Ammon's horn (tissue), 1 donor: ENCODE measurements at places on chromosomes 1 and 21.

DNA sequence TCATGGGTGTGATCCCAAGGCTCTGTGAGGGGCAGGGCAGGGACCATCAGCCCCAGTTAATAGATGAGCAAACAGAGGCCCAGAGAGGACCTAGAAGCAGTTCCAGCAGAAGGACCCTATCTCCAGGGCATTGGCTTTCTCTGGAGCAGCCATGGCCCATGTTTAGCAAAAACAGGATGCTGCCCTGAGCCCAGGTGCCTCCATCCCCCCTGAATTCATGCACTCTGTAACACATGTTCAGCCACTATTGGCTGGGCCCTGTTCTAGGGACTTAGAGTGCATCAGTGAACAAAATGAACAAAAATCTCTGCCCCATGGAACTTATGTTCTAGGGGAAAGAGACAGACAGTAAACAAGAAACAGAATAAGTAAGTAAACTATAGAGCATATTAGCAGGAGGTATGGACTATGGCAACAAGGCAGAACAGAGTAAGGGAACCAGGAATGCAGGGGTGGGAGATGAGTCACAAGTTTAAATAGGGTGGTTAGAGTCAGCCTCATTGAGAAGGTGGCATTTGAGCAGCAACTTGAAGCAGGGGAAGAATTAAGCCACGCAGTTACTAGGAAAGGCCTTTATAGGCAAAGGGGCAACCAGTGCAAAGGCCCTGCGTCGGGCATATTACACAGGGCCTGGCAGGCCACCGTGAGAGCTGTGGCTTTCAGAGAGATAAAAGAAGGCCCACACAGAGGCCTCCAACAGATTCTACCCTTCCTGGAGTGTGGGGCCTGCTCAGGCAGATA lies 185.9 kb upstream of the EDN2 start:
- no peak for DNase-seq

DNA sequence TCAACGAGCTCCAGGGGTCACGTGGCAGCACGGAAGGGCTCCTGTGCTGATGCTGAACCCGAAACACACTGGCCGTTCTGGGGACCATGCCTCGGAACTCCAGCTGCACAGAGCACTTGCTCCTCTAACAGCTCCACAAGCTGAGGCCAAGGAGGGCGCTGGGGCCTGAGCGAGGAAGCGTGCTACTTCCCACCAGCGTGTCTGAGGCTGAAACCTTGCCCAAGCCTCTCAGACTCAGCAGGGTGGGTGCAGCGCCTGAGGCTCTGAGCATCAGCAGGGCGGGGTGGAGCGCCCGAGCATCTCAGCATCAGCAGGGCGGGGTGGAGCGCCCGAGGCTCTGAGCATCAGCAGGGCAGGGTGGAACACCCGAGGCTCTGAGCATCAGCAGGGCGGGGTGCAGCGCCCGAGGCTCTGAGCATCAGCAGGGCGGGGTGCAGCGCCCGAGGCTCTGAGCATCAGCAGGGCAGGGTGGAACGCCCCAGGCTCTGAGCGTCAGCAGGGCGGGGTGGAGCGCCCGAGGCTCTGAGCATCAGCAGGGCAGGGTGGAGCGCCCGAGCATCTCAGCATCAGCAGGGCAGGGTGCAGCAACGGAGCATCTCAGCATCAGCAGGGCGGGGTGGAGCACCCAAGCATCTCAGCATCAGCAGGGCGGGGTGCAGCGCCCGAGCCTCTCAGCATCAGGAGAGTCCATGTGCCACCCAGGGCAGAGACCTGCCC lies 9.6 kb downstream of the WRAP73 start:
- no peak for DNase-seq

DNA sequence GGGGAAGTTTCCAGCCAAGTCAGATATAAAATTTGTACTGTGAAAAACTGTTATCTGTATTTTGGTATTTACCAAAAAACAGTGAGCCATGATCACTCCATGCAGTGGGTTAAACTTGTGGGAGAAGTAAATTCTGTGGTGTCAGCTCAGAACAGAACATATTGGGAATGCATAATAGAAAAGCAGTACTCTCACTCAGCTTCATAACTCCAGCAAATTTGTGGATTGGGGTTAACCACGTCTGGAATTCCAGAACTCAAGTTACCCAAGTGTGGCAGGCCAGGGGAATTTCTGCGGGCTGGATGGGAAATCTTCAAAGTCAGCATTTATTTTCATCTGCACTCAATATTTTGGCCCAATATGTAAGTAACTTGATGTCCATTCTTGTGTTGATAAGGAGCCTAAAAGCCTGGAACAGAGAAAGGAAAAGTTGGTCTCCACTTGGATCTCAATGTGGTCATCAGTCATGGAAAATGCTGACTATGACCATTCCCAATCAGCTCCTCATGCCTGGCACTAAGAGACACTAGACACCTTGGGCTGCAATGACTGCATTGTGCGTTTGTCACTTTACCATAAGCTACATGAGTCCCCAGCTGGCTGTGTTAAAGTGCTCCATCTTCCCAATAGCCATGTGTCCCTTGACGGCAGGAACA lies 39.1 kb upstream of the ENAH start:
- no peak for DNase-seq

GRCh38 chr1:196178083-196178635 lies 430.1 kb downstream of the KCNT2 start:
- no peak for DNase-seq

GRCh38 chr1:111965781-111966443 lies 23.6 kb downstream of the KCND3 start:
- no peak for DNase-seq

GRCh38 chr1:243595527-243596210 lies 254.4 kb downstream of the AKT3 start:
- DNase-seq, result no peak

GRCh38 chr1:223473601-223474344 lies 80.6 kb downstream of the CCDC185 start:
- DNase-seq, result no peak

GRCh38 chr1:113963281-113963906 lies 15.9 kb upstream of the OLFML3 start:
- peak; percentile 41 for DNase-seq

GRCh38 chr1:197595304-197595904 lies 179.9 kb downstream of the DENND1B start:
- no peak for DNase-seq

- DNase-seq, result peak; percentile 62
These were observed 392.8 kb upstream of the CAMK1G start for GRCh38 chr1:209190591-209191261.

DNA sequence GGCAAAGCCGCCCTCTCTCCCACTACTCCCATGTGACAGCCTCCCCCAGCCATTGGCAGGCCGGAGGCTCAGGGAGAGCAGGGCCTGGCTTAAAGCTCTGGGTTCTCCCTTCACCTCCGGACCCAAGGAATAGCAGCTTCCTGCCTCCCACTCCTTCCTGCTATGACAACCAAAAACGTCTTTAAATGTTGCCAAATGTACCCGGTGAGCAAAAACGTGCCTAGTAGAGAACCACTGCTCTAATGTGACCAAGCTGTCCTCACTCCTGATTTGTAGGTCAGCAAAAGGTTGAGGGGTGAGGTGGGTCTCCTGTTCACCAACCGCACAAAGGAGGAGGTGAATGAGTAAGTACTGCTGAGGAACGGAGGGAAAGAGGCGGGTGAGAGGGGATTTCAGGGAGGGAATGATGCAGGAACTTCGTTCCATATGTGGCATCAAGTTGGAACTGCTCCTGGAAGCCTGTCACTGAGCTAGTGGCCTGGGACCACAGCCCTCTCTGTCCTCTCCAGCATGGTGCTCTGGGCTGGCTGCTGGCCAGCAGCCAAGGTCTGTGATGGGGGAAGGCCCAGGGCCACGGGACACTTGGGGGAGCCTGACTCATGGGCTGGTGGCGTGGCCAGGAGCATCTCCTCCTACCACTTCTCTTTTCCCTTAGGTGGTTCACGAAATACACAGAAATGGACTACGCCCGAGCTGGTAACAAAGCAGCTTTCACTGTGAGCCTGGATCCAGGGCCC lies 5.7 kb downstream of the MRTO4 start:
- no peak for DNase-seq

DNA sequence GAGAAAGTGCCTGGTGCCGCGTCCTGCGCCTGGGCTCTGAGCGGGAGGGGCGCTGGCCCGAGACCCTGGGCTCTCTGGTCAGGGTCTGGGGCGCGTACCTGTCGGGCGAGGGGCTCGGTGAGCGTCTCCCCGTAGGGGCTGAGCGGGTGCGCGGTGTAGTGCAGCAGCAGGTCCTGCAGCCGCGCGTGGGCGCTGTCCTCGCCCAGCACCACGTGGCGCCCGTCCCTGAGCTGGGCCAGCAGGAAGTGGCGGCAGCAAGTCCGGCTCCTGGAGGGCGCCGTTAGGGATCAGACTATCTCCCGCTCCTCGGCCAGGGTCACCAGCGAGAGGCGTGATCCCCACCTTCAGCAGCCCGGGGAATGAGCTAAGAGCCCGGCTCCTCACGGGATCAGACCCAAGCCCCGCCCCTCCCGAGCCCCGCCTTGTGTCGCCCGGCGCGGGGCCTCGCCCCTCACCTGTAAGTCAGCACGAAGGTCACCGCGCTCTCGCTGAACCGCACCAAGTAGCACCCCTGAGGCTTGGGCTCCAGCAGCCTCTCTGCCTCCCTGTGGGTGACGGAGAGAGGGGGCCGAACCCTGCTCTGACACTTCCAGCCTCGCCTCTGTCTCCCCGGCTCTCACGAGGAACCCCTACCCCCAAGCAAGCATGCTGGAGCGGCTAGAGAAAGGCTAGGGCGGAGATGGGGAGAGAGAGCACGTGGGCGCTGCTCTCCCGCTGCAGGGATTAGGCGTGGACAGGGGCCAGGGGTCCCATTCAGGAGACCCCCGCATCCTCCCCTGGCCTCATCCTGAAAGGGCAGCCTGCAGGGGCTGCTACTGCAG lies 2.7 kb downstream of the SH2D2A start:
- DNase-seq, result peak; percentile 72

- DNase-seq, result peak; percentile 90
These were observed 103.9 kb downstream of the ZBTB18 start for GRCh38 chr1:244154872-244155531.

DNA sequence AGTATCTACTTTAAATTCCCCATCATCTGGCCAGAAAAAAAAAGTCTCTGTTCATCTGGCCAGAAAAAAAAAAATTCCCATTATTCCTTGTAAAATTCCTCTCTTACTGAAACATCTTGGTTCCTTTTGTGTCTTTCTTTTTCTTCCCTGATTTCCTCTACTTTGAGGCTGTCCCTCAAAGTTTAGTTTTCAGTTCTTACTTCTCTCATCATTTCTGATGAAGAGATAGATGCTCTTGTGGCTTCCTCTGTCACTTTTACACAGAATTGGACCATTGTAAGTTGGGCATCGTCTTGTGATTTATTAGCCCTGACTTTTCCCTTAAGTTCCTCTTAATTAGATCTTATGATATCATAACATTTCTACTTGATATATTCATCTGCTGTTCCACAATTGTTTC lies 6.5 kb downstream of the SOAT1 start:
- no peak for DNase-seq

- DNase-seq, result no peak
These were observed 189.7 kb downstream of the KCNH1 start for GRCh38 chr1:210944252-210944651.

GRCh38 chr1:207987164-207987563 lies 76.2 kb upstream of the CD34 start:
- DNase-seq, result no peak

GRCh38 chr21:37532868-37533780 lies 166.6 kb downstream of the DYRK1A start:
- no peak for DNase-seq

DNA sequence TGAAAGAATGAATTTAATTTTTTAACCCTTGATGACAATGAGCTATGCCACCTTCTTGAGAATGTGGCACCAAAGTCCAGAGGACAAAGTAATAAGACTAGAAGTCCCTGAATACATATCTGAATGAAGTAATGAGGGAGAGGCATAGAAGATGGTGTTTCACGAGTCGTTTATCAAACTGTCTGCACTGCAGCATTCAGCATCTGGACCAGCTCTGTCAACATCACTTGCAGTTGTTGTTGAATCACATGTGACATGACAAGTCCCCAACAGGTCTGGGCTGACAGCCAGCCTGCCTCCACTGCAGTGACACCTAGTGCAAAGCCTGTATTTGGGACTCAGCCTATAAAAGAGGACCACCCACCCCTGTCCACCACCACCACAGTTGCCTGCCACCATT lies 17.3 kb upstream of the GALNT2 start:
- no peak for DNase-seq

DNA sequence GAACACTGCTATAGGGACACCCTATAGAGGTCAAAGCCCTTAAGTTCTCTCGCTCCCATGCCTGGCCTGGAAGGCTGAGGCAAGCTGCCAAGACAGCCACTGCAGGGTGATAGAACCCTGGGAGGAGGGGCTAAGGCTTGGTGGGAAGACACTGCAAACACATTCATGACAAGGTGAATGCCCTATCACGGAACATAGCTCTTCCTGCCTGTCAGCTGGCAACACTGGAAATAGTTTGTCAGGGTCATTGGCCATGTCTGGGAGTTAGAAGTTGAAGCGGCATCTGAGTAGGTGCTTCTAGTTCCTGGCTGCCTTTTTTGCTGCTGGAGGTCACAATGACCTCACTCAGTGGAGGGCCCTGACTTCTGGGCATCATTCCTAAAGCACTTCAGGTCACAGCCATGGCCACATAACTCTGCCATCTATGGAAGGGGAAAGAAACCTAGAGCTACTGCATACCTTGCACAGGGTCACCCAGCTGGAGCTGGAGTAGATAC lies 4.2 kb downstream of the FABP3 start:
- DNase-seq, result no peak
